ENCODE measurements at places on chromosomes 4 and X. TPM values are rescaled to one million over a fixed set of nuclear protein-coding genes. Genes with fewer than 3 reads are reported as not detected.

Gene ATP2B3
- not detected for total RNA-seq

Gene CPEB2
- 27.5 TPM for total RNA-seq

Gene EPHA5
- not detected for total RNA-seq

Gene GPM6B
- total RNA-seq: not detected
